ENCODE measurements at places on chromosomes 5 and 9.

- DNase-seq, result no peak
Measured at GRCh38 chr9:131100445-131100844, 4.1 kb downstream of the AIF1L start.

- DNase-seq, result no peak
Measured at GRCh38 chr9:128061275-128061960, 5.7 kb downstream of the NAIF1 start.

DNA sequence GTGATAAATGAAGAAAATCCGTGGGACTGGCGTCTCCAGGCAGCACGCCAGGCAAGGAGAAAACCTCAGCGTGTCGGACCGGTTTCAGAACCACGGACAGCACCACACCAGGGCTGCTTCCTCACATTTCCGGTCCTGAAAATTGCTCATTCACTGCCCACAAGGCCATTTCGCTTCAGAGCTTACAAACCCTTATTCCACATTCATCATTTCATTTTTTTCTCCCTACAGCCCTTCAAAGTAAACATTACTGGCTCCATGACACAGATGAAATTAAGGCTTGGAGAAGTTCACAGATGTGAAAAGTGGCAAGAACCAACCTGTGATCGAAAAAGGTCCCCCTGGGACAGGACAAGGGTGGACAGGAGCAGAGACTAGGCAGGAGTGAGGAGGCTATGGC, 1.5 kb upstream of the GPRIN1 start:
- DNase-seq, result no peak

DNA sequence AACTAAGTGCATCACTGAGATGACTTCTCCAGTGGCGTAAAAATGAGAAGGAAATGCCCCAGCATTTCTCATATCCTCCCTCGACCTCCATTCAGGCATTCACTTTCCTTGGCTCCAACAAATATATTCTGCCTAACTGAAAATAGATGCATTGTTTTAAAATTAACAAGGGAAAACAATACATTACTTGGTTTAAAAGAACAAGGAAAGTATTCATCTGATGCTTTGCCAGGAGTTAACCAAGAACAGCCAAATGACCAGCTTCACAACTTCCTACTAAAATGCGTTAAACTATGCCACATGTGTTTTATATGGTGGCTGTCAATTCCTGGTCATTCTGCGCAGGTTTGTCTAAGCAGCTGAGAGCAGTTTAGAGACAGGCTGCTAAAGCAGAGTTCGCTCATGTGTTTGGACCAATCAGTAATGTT, 121.4 kb downstream of the GNAQ start:
- no peak for DNase-seq

GRCh38 chr5:111013011-111013410, 58.5 kb upstream of the TSLP start:
- no peak for DNase-seq

GRCh38 chr5:112333331-112333781, 85.7 kb downstream of the EPB41L4A start:
- no peak for DNase-seq

- DNase-seq, result no peak
Measured at GRCh38 chr5:53543401-53543800, 17.0 kb upstream of the NDUFS4 start.

DNA sequence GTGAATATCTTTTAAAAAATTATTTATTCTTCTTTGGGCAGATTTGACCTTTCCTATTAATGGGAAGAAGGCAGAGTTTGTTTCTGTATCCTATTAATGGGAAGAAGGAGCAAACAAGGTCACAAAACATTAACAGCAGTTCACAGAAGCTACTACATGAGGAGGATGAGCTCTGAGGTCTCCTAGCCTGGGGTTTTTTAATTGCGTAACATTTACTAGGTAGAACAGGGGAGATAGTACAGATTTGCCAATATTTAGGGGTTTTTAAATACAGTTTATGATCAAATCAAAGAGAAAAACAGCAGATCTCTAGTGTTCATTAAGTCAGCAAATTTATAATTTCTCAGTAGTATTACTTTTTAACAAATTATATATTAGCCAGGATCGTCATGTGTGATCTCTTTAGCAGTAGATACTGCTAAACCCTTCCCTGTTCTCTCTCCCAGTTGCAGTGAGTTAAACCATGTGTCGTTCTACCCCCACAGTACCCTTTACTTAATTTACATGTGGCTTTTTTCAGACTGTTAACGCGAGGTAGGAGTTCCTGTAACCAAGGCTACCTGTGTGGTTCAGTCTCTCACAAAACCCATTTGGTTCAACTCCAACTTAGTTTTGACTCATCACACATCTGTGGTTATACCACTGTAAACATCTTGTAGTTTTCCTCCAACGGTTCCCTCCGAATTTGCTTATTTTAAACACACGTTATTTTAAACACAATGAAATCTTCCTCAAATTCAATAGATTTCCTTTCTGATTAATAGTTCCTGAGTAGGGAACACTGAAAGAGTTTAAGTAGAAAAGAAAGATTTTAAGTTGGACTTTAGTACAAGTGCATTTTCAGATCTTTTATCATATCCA, 13.3 kb downstream of the SLC25A46 start:
- DNase-seq, result no peak

- DNase-seq, result no peak
Measured at GRCh38 chr5:132497488-132497997, 7.0 kb upstream of the IRF1 start.

DNA sequence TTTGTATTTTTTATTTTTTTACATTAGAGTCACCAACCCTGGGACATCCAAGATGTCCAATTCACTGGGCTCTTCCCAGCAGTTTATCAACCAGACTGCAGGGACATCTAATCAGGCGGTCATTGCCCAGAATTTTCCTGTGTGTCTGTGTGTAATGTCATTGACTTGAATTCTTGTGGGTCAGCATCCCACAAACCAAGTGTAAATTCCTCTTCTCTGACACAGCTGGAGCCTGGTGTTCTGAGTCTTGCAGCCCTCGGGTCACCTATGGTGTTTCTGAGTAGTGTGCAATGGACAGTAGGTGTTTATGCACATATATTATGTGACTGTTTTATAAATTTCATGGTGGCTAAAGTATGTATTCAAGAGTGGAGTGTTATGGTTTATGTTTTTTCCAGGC, 815.7 kb downstream of the SEMA5A start:
- no peak for DNase-seq

- DNase-seq, result no peak
Measured at GRCh38 chr5:170656346-170656745, 127.2 kb upstream of the GABRP start.

GRCh38 chr9:76415731-76416130, 21.5 kb upstream of the RFK start:
- no peak for DNase-seq

DNA sequence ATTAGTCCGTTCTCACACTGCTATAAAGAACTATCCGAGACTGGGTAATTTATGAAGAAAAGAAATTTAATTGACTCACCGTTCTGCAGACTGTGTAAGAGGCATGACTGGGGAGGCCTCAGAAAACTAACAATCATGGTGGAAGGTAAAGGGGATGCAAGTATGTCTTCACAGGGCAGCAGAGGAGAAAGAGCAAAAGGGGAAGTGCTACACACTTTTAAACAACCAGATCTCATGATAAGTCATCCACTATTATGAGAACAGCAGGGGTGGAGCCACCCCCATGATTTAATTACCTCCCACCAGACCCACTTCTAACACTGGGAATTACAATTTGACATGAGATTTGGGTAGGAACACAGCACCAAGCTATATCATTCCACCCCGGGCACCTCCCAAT, 26.6 kb downstream of the FST start:
- no peak for DNase-seq

DNA sequence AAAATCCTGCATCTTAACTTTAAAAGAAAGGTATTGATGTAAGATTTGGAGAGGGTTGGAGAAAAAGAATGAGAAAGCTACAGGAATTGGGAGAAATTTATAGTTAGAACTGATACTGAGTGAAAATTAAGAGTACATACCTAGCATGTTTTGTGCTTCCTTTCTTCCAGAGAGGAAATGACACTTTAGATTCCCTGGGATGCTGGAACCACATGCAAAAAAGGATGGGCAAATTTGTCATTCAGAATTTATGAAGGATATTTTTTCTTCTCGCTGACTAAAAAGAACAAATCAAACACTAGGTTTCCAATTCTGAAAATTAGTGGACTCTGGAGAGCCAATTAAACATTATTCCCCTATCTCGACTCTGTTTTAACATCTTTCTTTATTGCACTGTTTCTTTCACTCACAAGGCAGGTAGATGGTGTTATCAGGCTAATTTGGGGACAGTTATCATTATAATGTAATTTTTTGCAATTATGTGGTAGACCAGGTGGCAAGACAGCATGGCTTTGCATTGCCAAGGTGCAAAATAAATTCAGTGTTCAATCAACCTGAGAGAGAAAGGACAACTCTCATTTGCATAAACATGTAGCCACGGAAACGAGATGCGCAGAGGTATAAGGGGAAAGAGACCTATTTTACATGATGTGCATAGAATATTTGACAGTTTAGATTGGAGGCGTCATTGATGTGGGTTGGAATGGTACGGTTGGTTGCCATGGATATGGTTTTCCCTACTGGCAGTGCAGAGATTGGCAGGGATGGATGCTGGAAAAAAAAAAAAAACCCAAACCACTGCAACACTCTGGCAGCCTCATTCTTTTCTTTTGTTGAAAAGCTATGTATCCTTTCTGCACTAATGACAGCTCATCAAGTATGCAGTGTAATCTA, 320.4 kb upstream of the CCNH start:
- DNase-seq, result no peak

DNA sequence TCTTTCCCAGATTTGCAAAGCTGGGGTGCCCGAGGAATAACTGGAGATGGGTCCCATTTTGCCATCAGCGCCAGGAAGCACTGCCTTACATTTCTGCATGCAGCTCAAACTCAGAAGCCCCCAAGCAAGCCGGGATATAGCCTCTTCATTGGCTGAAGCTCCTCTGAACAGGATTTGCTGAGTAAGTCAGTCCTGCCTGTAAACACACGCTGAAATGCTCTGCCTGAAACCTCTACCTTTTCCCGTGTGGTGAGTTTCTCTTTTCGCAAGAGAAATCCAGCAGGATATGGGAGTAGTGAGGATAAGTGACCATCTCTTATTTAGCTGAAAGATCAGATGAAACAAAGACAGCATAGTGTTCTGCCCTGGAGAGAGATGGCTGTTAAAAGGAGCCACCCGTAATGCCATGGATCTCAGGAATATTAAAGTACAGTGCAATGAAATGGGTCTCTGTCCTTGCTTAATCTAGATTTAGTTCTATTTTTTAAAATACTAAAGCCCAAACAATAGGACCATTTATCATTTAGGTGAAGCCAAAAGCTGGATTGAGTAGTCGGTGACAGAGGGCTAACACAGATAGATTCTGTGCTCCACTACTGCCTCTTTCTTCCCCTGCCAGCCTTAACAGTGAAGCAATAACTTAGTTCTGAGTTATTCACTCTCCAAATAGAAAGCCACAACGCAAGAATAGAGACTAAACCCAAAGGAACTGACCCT, 177.5 kb upstream of the PPP2R2B start:
- no peak for DNase-seq

- no peak for DNase-seq
Measured at GRCh38 chr9:137296670-137297664, 5.1 kb downstream of the NRARP start.

DNA sequence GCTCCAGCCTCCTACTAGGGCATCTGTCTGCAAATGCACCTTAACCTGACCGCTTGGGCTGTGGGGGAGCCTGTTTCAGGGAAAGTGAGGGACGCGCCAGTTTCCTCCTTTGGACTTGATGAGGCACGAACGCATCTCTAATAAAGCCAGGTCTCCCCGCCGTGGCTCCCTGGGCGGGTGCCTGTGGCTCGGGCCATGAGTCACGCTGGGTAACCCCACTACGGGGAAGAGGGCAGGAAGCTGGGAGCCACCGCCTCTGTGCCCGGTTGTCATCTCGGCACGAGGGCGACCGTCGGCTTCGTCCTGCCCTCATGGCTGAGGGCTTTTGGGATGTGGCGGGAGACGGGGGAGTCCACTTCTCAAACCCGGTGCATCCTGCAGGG, 12.1 kb downstream of the NOTCH1 start:
- DNase-seq, result peak; percentile 60

- DNase-seq, result no peak
Measured at GRCh38 chr9:93861736-93862358, 93.3 kb downstream of the BARX1 start.

DNA sequence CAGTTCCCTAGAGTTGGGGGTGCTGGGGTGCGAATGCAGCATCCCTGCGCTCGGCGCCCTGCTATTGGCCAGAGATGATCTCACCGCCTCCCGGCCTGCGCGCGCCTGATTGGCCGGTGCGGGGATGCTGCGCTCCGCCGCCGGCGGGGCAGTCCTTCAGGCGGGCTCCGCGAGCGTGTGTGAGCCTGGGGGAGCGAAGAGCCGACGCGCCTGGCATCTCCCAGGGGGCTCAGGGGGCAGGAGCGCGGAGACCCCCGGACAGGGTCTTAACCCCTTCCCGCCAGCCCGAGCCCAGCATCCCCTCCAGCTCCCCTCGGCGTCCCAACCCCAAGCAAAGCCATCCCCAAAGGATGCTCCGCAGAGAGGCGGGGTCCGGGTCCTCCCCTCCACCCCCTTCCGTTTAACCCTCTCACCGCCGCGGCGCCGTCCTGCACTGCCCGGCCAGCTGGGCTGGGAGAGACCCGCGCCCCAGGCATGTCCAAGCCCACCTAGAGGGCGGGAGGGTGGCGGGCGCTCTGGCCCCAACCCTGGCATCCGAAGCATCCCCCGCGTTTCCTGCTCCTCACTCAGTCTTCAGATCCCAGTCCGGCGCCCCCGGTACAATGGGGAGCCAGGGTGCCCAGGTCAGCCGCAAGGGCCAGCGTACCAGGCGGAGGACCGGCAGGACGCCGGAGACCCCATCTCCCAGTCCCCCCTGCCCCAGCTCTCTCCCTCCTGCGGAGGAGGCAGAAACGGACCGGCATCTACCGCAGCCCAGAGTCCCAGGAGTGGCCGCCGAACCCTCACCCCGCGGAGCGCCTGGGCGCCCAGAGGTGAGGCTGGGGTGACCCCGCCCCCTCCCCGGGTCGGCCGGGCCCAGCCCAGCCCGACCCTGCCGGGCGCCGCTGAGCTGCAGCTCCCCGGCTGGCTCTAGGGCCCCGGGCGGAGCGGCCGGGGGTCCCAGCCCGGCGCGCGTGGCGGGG, 19.3 kb upstream of the TOR2A start:
- no peak for DNase-seq

GRCh38 chr5:177409043-177409801, at the start of gene F12:
F12 (minus strand) TSS chr5:177409564; CDS start chr5:177409527, 37 bp downstream.
- no peak for DNase-seq

DNA sequence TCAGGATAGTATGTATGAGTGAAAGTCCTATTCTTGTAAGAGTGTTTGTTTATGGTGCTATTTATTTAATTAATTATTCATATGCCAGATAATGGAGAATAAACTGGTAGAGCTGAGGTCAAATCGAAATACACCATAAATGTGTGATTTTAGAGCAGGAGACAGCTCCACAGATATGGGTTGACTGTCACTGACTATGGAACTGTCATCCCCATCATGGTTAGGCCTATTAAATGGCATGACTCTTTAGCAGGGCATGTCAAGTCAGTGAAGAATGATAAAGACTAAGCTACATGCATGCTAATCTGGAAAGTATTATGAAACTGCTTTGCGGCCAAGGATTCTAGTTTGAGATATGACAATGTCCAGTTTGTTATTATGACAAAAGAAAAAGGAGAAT, 658.6 kb downstream of the ISL1 start:
- no peak for DNase-seq
